ENCODE measurements at places on chromosomes 2 and 18.

DNA sequence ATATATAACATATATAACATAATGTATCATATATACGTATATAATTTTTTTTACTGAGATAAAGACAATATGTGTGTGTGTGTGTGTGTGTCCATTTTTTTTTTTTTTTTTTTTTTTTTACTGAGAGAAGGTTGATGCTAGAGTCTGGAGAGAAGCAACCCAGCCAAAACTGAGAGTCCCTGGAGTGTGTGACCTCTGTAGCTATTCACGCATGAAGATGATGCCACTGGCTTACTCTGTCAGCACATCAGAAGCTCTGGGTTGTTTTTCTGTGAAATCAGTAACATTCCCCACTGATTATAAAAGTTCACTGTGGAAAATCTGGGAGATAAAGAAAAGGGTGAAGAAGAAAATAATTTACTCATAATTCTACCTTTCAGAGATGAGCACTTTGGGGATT lies 27.2 kb downstream of the CCDC195 start:
- DNase-seq = no peak

GRCh38 chr18:57083485-57083884 lies 63.4 kb upstream of the BOD1L2 start:
- DNase-seq = no peak

- no peak for DNase-seq
Observed at GRCh38 chr2:30522421-30522820, 75.4 kb downstream of the LCLAT1 start.

GRCh38 chr2:124250433-124250832 lies 225.3 kb downstream of the CNTNAP5 start:
- DNase-seq = no peak

DNA sequence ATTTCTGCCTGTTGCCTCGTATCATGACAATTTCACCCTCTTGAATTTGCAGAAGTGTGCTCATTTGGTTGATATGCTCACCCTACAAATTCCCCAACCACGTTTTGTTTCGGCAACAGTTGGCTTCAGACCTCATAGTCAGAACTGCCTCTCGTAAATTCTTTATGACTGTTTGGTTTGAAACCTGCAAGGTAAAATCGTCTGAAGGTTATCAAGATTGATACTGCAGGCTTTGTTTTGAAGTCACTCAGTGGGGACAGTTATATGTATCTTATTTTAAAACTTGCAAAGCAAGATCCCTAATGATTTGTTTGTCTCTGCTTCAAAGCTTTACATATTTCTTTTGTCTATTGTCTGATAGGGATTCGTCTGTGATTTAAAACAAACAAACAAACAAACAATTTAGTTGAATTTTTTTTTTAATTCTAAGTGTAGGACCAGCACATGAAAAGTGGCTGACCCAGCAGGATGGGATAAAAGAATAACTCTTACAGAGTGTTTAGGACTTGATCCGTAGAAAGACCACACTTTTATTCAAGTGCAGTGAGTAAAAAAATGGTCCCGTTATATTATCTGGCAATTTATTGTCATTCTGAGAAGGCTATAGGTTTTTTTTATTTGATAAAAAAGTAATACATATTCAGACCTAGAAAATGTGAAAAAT lies 45.7 kb upstream of the MYCN start:
- DNase-seq = no peak

DNA sequence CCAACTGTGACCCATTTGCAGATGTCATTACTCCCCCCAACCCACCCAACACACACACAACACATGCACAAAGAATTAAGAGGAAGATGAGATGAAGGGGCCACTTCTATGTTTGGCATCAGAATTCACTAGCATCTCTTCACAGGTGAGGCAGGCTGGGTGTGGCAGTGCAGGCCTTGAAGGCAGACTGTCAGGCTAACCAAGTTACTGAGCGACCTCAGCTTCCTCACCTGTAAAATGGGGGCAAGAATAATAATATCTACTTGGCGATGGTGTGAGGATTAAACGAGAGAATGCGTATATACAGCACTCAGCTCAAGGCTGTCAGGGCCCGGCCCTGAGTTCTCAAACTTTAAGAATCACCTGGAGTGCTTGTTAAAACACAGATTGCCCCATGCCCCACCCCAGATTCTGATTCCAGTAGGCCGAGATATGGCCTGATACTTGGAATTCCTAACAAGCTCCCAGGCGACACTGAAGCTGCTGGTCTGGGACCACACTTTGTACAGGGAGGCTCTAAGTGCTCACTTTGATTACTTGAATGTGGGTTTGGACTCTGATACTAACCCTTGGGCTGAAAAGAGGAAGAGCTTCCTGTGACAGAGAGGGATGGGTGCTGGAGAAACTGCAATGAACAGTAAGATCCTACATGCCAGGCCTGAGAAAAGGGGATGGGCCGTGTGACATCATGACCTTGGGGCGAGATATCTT lies 1.1 kb downstream of the ACTG2 start:
- DNase-seq = no peak

GRCh38 chr2:31434911-31435310 lies 20.4 kb upstream of the XDH start:
- no peak for DNase-seq

GRCh38 chr2:20612925-20613916 lies 37.7 kb downstream of the HS1BP3 start:
- no peak for DNase-seq

GRCh38 chr2:175627405-175627804 lies 374.7 kb downstream of the LNPK start:
- no peak for DNase-seq

- no peak for DNase-seq
Observed at GRCh38 chr2:8593243-8593642, 88.6 kb upstream of the ID2 start.

- peak; percentile 93 for DNase-seq
Observed at GRCh38 chr2:66839551-66840320, 404.8 kb downstream of the MEIS1 start.

- DNase-seq = peak; percentile 60
Observed at GRCh38 chr2:200306196-200306930, at the start of gene SPATS2L. Gene SPATS2L (plus strand): TSS chr2:200306693. CDS start chr2:200389245, 82,552 bp downstream.

DNA sequence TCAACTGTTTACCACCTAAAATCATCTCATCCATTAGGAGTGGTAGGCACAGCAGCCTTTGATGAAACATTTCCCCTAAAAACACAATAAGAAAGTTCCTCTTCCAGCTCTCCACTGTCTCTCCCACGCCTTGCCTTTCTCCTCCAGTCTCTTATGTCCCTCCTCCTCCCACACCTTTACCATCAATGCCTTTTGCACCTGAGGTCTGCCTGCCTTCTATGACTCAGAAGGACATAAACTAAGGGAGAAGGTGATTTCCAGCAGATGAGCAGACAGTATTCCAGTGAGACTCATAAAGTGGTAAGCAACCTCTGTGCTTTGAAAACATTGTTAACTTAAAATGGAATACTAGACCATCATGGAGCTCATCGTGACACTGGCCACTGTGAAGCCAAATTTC lies 34.2 kb upstream of the NDUFV2 start:
- DNase-seq = no peak

DNA sequence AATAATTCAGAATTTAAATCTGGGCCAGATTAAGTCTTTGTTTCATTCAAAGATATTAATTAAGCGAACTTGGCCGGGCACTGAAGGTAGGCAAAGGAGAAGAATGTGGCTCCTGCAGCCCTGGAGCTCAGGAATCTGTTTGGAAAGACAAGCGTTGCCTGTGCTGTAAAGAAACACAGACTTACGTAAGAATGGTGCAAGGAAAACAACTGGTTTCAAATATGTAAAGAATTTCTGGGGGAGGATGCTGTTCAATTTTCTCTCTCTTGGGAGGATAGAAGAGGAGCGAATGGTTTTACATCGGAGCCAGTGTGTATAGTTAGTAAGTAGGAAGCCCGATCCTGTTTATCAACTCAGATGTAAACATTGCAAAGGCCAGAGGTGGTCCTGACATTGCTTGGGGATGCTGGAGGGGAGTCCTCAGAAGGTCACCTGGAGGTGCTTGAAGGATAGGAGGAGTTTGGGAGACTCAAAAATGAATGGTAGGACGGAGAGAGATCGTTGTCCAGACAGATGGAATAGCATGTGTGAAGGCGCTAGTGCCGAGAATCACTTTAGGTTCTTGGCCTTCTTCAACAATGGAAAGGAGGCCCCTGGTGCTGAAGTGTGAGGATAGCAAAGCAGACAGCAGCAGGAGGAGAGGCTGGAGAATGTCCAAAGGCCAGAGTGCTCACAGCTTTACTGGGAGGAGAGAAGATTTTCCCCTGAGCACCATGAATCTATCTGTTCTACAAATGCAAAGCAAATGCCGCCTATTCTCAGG lies 456.1 kb downstream of the LPIN1 start:
- DNase-seq = no peak

GRCh38 chr2:234533626-234534025 lies 36.7 kb upstream of the ARL4C start:
- no peak for DNase-seq

GRCh38 chr2:80858965-80859364 lies 554.4 kb upstream of the LRRTM1 start:
- no peak for DNase-seq

DNA sequence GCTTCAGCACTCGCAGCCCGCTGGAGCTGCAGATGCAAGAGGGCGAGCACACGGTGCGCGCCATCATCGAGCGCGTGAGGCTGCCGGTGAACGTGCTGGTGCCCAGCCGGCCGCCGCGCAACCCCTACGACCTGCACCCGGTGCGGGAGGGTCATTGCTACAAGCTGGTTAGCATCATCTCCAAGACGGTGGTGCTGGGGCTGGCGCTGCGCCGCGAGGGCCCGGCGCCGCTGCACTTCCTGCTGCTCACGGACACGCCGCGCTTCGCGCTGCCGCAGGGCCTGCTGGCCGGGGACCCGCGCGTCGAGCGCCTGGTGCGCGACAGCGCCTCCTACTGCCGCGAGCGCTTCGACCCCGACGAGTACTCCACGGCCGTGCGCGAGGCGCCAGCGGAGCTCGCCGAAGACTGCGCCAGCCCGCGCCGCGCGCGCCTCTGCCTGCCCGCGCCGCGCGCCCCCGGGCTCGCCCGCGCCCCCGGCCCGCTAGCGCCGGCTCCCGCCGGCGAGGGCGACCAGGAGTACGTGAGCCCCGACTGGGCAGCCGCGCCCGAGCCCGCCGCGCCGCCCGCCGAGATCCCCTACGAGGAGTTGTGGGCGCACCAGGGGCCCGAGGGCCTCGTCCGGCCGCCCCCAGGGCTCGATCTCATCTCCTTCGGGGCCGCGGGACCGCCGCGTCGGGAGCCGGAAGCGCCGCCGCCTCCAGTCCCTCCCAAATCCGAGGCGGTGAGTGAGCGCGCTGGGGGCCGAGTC lies 11.8 kb downstream of the GAREM2 start:
- peak; percentile 53 for DNase-seq

- no peak for DNase-seq
Observed at GRCh38 chr18:55861266-55861665, 273.3 kb upstream of the TCF4 start.

- DNase-seq = peak; percentile 11
Observed at GRCh38 chr18:79680100-79680879, 687 bp downstream of the CTDP1 start.

DNA sequence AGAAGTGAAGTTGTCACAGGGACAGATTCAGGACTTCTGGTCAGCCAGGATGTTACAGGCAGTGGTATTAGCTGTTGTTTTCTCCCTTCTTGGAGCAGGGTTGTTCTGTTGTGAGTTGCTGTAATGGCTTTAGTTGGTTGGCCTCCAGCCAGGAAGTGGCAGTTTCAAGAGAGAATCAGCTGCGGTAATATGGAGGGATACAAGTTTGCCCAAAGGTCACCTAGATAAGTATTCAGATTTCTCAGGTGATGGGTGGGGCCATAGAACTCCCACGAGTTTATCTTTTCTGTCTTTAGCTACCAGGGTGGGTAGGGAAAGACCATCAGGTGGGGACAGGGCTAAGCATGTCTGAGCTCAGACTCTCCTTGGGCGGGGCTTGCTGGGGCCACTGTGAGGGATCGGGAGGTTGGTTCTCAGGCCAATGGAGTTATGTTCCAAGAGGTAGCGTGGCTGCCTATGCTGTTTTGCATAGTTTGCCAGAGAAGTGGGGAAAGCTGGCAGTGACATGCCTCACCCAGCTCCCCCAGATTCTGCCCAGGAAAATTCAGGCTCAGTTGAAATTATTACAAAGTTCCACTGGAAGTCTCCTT lies 640.4 kb upstream of the CHAC2 start:
- no peak for DNase-seq

- peak; percentile 17 for DNase-seq
Observed at GRCh38 chr2:56889738-56890137, 705.9 kb downstream of the CCDC85A start.

DNA sequence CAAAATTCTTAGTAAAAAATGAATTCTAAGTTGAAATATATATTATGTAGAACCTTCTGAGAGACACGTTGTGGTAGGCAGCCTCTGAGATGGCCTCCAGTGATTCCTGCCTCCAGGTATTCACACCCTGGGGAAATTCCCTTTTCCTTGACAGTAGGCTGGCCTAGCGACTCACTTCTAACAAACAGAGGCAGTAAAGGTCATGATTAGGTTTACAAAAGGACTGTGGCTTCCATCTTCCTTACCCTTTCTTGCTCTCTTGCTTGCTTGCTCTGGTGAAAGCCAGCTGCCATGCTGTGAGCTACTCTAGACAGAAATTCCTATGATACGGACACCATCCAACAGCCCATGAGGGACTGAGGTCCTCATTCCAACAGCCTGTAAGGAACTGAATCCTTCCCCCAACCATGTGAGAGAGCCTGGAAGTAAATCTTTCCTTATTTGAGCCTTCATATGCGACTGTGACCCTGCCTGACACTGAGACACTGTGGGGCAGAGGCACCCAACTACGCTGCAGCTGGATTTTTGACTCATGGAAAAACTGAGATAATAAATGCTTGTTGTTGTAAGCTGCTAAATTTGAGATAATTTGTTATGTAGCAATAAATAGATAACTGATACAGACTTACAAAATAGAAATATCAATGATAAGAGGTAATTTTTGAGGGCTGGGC lies 32.7 kb upstream of the SERTAD2 start:
- no peak for DNase-seq

GRCh38 chr2:172097557-172098131 lies 5.1 kb downstream of the DLX2 start:
- no peak for DNase-seq

DNA sequence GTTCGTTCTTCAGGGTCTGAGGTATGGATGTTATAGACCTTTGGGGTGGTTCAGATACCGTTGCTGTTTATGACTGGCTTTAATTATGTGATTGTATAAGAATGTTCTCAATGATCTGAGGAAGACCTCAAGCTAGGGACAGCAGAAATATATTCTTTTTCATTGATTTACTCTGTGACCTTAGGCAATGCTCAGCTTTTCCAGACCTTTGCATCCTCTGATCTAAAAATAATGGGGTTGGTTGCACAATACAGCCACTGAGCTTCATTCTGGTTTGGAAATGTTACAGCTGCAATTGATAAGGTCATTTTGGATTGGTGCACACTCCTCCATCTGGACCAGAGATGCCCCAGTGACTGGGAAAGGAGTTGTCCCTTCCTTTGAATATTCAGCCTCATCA lies 17.2 kb upstream of the CABYR start:
- DNase-seq = no peak

- no peak for DNase-seq
Observed at GRCh38 chr18:23071285-23071684, 64.0 kb upstream of the CABLES1 start.

- no peak for DNase-seq
Observed at GRCh38 chr2:121086450-121086849, 198.6 kb downstream of the TFCP2L1 start.
